ENCODE measurements at places on chromosomes 3 and 15. TPM values are rescaled to one million over a fixed set of nuclear protein-coding genes. Genes with fewer than 3 reads are reported as not detected.
A peak's percentile ranks its signal among the peaks of the same experiment; 100 is the strongest.

DNA sequence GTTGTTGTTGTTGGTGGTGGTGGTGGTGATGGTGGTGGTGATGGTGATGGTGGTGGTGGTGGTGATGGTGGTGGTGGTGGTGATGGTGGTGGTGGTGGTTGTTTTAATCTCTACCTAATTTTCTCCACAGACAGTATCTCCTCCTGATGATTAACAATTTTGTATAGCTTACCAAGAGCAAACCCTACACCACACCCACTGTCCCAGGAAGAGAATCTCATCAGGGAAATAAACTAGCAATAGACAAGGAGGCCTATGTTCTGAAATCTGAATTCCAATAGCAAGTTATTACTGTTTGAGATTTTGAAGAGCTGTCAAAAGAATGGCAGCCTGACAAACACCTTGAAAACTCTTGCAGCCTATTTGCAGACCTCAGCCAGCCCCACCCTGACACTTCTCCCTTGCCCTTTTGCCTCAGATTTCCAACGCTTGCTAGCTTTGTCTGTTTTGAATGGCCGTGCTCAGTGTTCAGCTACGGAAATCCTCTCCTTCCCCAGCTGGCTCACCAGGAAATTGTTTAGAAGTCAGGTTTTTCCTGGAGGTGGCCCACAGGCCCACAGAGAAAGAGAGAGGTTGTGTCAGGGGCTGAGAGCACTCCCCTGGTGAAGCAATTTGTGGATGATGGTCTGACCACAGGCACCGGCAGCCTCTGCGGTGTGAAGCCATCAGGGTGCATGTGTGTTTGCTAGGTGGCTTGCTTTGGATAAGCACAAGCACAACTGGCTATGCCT is 101.6 kb downstream of the MAGI1 start:
- DNase-seq = no peak

DNA sequence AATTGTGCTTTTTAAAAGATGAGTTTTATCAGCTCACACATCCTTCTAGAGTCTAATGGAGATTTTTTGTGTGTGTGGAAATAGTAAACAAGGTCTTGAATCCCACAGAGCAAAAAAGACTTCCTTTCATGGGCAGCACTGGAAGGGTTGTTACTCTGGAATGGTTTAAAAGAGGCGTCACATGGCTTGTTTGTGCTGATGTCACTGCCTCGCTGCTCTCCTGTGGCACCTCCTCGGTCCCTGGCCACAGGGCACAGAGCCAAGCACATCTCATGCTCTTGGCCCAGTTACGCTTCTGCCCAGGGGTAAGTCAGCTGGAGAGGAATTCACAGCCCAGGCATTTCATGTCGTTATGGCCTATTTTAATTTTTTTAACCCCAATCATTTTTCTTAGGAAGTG is 53.2 kb downstream of the PGPEP1L start:
- DNase-seq = no peak

GRCh38 chr15:76223521-76223920 is 87.7 kb downstream of the ETFA start:
- no peak for DNase-seq

DNA sequence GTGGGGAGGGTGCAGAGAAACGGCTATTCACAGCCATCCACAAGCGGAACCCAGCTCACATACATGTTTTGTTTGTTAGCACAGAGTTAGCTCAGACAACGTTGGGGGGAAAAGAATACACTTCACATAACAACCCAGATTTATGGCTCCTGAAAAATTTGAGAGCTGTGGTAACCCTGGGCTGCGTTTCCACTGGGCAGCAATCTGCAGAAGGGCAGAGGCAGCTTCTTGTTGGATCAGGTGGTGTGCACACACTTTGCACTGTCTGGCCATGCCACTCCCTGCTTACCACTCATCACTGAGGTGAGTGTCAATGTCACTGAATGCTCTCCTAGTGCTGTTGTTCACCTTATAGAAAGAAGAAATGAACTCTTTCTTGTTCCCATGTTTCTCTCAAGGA is 299.8 kb upstream of the SOX14 start:
- no peak for DNase-seq

GRCh38 chr3:38468765-38469164 is 15.1 kb downstream of the ACVR2B start:
- no peak for DNase-seq

DNA sequence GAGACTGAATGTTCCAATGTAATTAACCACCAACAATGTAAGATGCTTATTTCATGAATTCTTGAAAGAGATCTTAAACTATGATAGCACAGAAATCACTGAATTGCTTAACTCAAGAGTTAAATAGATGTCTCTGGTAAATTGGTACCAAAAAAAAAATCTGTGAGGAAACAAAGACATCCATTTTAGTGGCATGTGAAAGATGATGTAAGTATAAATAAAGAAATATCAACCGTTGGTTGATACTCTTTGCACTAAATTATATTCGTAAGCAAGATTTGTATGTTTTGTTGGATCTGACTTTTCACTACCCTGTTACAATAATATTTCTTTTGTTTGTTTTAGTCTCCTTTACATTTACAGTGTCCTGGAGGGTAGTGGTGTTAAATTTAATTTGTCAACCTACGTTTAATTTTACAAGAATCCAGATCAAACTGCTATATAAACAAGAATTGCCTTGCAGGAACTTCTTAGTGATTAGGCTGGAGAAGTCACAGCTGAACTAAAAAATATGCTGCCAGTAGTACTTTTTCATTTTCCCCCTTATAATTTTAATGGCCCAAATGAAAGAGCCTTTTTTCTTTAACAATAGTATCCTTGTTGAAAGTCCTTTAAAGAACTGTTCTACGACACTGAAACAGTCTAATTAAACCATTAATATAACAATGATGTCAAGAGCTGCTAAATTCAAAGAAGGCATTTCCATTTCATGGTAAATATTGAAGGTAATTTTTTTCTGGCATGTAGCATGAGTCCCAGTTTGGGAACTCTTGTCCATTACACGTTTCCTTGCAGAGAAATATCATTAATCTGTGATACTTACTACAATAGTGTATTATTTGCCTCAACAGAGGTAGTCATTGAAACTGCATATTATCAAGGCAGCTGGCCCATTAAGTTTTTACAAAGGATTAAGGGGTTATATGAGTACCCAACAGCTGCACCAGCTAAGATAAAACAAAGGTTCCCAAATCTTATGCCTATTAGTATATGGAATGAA is 109.6 kb upstream of the PHLDB2 start:
- no peak for DNase-seq

GRCh38 chr3:44077267-44077666 is 164.4 kb upstream of the TOPAZ1 start:
- no peak for DNase-seq

GRCh38 chr3:129261894-129262293 is 12.5 kb downstream of the COPG1 start:
- DNase-seq = no peak

GRCh38 chr15:52111517-52112202 is 915 bp downstream of the BCL2L10 start:
- no peak for DNase-seq

DNA sequence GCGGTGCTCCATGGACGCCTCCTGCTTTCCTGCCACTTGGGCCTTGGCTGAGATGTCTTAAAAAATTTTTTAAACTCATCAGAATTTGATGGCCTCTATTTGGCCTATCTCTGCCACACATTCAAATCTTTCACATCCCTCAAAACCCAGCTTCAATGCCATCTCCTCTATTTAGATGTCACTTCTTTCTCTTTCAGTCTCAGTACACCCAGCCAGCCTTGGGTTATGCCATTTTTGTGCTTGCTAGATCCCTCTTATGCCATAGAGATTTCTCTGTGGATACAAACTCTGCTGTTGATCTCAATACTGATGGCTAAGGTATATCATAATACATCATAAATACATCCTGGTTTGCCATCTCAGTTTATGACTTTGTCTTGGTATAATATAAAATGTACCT is 222.3 kb upstream of the TPRG1 start:
- DNase-seq = no peak

DNA sequence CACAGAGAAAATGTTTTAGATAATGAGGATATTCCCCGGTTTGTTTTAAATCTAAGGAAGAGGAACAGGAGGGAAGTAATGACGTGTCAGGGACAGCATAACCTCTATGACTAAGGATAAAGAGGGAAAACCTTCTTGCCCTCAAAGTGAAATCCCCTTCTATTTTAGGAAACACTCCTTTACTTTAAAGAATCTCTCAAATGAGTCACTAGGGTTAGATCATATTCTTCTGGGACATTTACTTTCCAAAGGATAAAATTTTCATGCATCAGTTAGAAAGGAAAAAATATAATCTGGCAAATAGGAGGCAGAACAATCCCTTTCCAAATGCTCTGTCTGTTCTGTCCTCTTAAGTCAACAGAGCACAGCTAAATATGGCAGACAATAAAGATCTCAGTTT is 43.2 kb upstream of the UBE2E2 start:
- no peak for DNase-seq

GRCh38 chr3:37891227-37891626 is 29.5 kb downstream of the CTDSPL start:
- DNase-seq = no peak

- DNase-seq = no peak
Measured at GRCh38 chr3:171933441-171933840, 90.3 kb downstream of the TMEM212 start.

GRCh38 chr3:126970101-126970500 is 12.8 kb upstream of the PLXNA1 start:
- DNase-seq = no peak

DNA sequence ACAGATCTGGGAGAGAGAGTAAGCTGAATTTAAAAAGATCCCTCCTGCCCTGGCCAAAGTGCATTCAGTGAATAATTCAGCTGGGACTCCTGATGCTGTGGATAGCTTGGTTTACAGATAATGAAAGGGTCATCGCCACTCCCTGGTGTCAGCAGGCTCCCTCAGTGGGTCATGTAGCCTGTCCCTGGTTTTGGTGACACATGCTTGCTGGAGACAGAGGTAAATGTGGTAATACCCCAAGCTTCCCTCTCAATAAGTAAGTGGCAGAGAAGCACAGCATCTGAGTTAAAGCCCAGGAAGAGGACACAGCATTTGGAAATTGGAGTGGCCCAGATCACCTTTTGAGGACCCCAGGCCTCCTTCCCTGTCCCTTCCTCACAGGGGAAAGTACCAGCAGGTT is 1.8 kb downstream of the TMEM115 start:
- DNase-seq = no peak

- no peak for DNase-seq
Measured at GRCh38 chr3:197406266-197406665, 107.9 kb upstream of the DLG1 start.

DNA sequence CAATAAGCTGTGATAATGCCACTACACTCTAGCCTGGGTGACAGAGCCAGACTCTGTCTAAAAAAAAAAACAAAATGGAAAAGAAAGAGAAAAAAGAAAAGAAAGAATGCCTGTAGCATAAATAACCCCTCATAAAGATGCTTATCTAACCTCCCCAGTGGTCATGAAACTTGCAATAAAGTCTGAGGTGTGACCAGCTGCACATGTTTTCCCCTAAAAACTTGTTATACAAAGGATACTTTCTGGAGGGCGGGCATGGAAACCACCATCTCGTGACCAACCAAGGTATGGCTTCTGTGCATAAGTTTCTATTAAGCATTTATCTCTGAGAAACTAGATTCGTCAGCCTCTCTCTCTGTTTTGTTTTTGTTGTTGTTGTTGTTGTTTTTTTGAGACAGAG is 21.8 kb downstream of the CCDC32 start:
- no peak for DNase-seq

GRCh38 chr3:120450600-120451271 is at the start of gene FSTL1:
FSTL1 (minus strand) TSS chr3:120450992; CDS start chr3:120450746, 246 bp downstream.
- DNase-seq = peak; percentile 61

- no peak for DNase-seq
Measured at GRCh38 chr3:40873934-40874699, 325.2 kb upstream of the CTNNB1 start.

Gene PPP1R14D
- total RNA-seq = 1.5 TPM

Gene DENND6A
- total RNA-seq = 31.9 TPM

Gene FBXL22
- 0.31 TPM for total RNA-seq

Gene CCDC39
- 0.22 TPM for total RNA-seq

Gene GOLGA8S
- total RNA-seq = 0.81 TPM

Gene GOLGA6L7
- total RNA-seq = not detected

Gene TAGLN3
- 9.0 TPM for total RNA-seq

Gene CHRNA3
- total RNA-seq = 1.5 TPM

Gene C3orf20
- 0.19 TPM for total RNA-seq

Gene PLSCR5
- total RNA-seq = not detected

Gene CA12
- 0.58 TPM for total RNA-seq

Gene CELSR3
- total RNA-seq = 15.2 TPM

Data from progenitor cell of endocrine pancreas (in vitro differentiated cells).